ENCODE measurements at places on chromosomes 6 and 20.

DNA sequence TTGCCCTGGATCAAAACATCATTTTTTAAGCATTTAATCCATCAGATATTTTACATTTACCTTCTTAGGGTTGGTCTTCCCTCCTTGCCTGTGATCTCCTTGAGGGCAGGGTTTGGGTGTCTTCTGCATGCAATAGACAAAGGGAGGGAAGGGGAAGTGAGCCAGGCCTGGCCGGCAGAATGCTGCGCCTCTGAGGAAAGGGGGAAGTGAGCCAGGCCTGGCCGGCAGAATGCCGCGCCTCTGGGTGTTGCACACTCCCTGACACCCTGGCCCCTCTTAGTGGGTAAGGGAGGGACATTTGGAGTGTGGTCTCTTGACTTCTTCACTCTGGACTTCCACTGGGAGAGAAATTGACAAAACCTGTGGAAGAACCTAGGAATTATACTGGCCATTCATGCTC, 12.4 kb downstream of the PSMF1 start:
- no peak for DNase-seq

DNA sequence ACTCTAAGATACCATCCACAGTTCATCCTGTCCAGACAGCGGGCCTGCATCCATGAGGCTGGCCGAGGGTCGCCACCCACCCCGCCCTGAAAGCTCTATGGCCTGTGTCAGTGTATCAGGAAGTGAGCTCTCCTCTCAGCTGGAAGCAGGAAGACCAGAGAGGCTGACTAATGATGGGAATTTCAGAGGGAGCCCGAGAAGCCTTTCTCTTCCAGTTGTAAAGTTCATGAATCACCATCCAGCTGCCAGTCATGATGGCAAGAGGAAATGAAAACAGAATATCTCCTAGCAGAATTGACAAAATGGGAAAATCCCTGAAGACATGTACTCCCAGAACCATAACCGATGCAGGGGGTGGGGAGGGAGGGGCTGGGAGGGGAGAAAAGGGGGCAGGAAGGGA, 109.6 kb upstream of the RPS6KA2 start:
- no peak for DNase-seq

DNA sequence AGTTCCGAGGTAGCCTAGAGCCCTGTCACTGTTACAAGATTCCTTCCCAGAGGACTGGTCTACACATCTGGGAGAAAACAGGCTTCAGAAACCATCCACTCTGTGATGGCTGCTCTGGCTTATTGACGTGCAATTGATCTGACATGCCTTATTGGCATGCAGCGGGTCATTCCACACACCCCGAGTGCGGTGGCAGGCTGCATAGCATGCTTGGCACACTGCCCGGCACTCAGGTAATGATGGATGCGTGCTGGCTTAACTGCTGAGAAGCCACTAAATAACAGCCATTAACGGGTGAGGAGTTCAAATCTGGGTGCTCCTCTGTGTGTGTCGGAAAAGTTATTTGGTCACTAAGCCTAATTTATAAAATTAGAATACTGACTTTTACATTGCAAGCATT, 67.9 kb upstream of the CDH4 start:
- no peak for DNase-seq

GRCh38 chr6:9537381-9537780, 877.5 kb downstream of the TFAP2A start:
- no peak for DNase-seq

- DNase-seq: no peak
Observed at GRCh38 chr20:63924241-63924640, 29.3 kb downstream of the DNAJC5 start.

- DNase-seq: no peak
Observed at GRCh38 chr20:18916886-18917750, 103.5 kb downstream of the SCP2D1 start.

DNA sequence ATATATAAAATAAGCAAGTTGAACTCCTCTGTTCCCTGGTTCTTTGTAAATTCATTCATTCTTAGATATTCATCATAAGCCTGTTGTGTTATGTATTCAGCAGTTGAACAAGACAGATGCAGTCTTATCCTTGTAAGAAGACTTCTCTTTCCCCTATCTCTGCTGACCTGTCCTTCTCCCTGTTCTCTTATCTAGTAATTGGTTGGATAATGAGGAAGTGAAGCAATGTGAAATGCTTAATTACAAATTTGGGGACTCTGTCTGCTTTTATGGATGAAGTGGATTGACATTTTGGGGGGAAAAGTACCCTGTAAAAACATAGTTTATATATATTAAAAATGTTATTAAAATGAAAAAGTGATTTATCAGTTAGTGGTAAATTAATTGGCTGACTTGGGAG, 37.0 kb downstream of the CDKAL1 start:
- DNase-seq: no peak

DNA sequence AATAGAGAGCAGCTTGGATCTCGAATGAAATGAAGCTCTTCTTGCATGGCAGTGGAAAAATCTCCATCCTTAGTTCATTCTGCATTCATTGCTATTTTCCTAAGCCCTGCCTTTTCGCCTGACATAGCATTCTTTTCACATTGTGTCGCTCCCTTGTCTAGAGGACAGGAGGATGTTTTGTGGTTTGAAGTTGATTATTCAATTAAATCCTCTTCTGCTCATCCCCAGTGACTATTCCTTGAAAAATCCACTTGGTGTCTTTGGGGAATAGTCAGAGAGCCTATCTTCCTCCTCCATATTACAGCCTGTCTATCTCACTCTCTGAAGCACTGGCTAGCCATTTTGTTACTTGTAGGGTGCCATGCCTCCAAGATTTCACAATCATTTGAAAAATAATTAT, 161.2 kb downstream of the KLHL32 start:
- DNase-seq: no peak

- no peak for DNase-seq
Observed at GRCh38 chr6:98590997-98591396, 243.4 kb upstream of the POU3F2 start.

- no peak for DNase-seq
Observed at GRCh38 chr6:161354276-161354840, 80.5 kb upstream of the AGPAT4 start.

GRCh38 chr6:36246506-36247268, 23.2 kb upstream of the PNPLA1 start:
- DNase-seq: no peak

- no peak for DNase-seq
Observed at GRCh38 chr6:99689916-99690685, 83.5 kb downstream of the PRDM13 start.

- DNase-seq: no peak
Observed at GRCh38 chr6:106117579-106117978, 31.4 kb downstream of the PRDM1 start.

GRCh38 chr20:62653951-62654685, 11.8 kb downstream of the SLCO4A1 start:
- no peak for DNase-seq

- no peak for DNase-seq
Observed at GRCh38 chr6:157020398-157020797, 243.2 kb downstream of the ARID1B start.

DNA sequence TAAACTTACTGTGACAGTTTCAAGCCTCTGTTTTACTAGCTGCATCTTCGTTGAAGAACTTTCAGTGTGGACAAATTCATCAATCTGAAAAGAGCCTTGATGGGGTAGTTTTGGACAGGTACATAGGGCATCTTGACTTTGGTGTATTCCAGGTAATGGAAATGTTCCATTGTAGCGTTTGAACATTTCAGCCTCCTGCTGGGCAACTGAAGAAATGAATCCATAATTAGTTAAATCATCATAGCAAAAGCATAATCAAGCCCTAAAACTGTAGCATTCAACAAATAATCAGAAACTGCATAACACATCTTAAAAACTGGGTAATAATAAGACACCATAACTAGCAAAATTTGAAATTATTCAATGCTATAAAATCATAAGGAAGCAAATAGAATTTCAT, 86.2 kb downstream of the AHI1 start:
- DNase-seq: no peak

DNA sequence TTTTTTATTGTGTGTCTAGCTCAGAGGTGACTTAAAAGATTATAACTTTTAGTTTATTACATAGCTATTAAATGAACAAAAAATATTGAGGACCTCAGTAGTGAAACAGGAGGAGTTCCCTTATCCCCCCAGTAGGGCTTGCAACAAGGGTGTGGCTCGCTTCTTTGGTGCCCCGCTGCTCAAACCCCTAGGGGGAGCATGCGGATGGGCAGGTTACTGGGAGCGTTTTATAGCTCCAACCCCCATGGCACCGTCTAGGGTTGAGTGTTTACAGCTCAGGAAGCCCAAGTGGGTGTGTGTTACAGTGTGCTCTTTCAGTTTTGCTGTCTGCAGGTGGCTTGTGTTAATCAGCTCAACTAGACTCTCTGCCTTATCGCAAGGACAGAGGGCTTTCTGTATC, 1513.7 kb downstream of the GRIK2 start:
- DNase-seq: no peak
